ENCODE measurements at places on chromosomes 1 and 21. TPM values are rescaled to one million over a fixed set of nuclear protein-coding genes. Genes with fewer than 3 reads are reported as not detected.

The CYP4A22 gene
- 1.8 TPM for total RNA-seq

The SLC26A9 gene
- total RNA-seq: 22.1 TPM

The TNFRSF18 gene
- total RNA-seq: 3.4 TPM

The FOXE3 gene
- not detected for total RNA-seq

The USP48 gene
- total RNA-seq: 56.6 TPM

The OPRD1 gene
- not detected for total RNA-seq

The DNASE2B gene
- 4.3 TPM for total RNA-seq

DNA sequence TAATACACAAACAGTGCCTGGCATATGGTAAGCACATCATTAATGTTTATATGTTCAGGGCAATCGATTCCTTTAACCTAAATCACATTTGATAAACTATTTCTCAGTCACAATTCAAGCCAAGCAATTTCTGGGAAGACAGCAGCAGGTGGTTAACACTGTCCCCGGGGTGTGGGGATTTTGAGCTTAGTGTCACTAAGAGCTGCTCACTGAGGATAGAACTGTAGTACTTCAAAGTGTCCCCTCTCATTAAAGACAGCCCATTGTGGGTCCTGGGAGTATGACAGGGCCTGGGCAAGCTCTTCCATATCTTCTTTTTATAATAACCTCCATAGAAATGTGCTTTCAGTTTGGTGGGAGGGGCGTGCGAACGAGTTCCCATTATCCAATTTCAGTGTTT lies 8.4 kb upstream of the GALNT2 start:
- DNase-seq: no peak
- no peaks in the 10 kb centered on the region for H3K4me1 ChIP-seq
- no peak overlapping the region for H3K4me3 ChIP-seq
- H3K36me3 ChIP-seq: no peaks in the 10 kb centered on the region
- no peaks in the 10 kb centered on the region for H3K27me3 ChIP-seq
- no peak overlapping the region for H3K27ac ChIP-seq

DNA sequence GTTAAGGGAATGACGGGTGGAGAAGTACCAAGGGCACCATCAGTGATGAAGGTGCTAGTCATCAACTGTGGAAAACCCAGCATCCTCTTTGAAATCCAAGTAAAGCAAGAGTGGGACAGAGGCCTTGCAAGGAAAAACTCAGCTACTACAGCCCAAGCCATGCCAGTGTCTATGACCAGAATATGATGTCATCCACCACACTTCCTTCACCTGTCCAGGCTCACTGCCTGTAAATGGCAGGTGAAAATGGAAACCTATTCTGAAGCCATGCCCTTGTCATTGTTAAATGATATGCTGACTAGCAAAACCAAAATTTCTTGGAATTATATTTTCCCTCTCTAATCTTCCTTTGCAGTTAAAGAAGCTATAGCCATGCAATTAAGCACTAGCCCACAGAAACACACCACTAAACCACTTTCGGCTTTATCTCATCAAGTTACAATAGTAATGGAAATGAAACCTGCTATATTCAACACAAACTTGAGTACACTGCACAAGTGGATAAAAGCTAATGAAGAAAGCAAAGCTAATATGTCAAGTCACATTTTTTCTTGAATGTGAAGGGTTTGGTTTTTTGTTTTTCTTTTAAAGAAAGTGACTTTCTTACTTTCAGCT lies 96.3 kb upstream of the RALGPS2 start:
- no peaks in the 10 kb centered on the region for H3K27me3 ChIP-seq
- no peak overlapping the region for H3K27ac ChIP-seq
- no peaks in the 10 kb centered on the region for H3K4me1 ChIP-seq
- DNase-seq: no peak
- no peaks in the 10 kb centered on the region for H3K36me3 ChIP-seq

DNA sequence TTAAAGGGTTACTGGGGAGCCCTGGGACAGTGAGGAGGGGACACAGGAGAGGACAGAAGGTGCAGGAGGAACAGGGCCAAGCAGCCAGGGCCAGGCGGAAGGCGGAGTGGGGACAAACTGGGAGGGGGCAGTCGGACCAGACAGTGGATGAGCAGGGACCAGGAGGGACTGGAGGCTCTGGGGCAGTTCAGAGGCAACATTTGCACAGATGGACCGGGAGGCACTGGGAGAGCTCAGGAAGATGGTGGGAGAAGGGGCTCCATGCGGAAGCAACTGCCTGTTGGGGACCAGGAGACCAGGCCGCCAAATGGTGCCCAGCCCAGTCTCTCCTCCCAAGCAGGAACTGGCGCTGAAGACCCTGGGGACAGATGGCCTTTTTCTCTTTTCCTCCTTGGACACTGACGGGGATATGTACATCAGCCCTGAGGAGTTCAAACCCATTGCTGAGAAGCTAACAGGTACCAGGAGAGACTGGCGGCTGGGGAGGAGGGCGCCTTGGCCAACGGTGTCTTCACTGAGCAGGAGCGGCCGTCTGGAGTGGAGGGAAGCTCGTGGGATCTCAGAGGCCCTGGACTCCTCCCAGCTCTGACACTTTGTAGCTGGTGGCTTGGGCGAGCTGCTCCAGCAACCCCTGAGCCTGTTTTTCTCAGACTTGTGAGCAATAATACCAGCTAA lies 847 bp downstream of the SELENON start:
- peaks cover 9% of the 10 kb centered on the region for H3K36me3 ChIP-seq
- no peaks in the 10 kb centered on the region for H3K27me3 ChIP-seq
- H3K27ac ChIP-seq: peak overlapping the region; percentile 68
- peak overlapping the region; percentile 67 for H3K4me3 ChIP-seq

DNA sequence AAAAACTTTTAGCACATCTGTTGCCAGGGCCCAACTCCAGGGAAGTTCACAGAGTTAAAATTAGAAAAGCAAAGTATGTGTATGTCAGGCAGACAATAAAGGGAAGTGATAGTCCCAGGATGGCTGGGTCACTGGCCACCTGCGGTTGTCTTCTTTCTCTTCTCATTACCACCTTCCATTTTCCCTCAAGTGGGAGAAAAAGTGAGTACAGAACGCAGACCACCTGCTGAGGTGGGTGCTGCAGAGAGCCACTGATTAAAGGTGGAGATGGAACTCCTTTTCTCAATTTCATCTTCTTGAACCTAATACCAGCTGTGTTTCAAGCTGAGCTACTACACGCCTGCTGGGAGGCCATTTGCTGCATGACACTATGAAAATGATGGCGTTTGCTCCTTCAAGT lies 88.8 kb upstream of the PDE4B start:
- no peak overlapping the region for H3K4me3 ChIP-seq
- H3K36me3 ChIP-seq: no peaks in the 10 kb centered on the region
- no peak overlapping the region for H3K27ac ChIP-seq
- no peaks in the 10 kb centered on the region for H3K27me3 ChIP-seq
- no peaks in the 10 kb centered on the region for H3K4me1 ChIP-seq

GRCh38 chr1:18800258-18800657 lies 59.2 kb downstream of the TAS1R2 start:
- DNase-seq: no peak
- H3K27me3 ChIP-seq: no peaks in the 10 kb centered on the region
- no peak overlapping the region for H3K4me3 ChIP-seq
- no peaks in the 10 kb centered on the region for H3K36me3 ChIP-seq
- H3K27ac ChIP-seq: no peak overlapping the region

GRCh38 chr1:49208712-49209111 lies 432.0 kb upstream of the BEND5 start:
- H3K27ac ChIP-seq: no peak overlapping the region
- no peak for DNase-seq
- H3K27me3 ChIP-seq: no peaks in the 10 kb centered on the region
- H3K4me1 ChIP-seq: no peaks in the 10 kb centered on the region

DNA sequence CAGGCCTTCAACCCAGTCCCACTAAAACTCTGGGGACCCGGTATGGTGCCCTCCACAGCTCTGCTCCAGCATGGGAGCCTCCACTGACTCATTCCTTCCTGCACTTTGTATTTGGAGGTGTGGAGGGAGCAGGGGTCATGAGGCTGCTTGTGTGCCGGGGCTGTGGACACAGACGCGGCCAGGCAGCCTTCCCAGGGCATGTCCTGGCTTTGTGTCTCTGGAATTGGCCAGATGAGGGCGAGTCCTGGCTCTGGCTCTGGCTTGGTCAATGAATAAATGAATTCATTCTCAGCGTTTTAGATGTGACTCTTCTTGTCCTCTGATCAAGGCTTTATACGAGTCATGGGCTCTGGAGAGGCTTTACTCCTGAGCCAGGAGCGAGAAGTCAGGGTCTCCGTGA lies 19.1 kb downstream of the AJAP1 start:
- H3K4me3 ChIP-seq: no peak overlapping the region
- DNase-seq: no peak
- no peaks in the 10 kb centered on the region for H3K27me3 ChIP-seq
- no peaks in the 10 kb centered on the region for H3K36me3 ChIP-seq

GRCh38 chr1:121516234-121516967 lies 331.6 kb downstream of the SRGAP2C start:
- no peak for DNase-seq
- H3K36me3 ChIP-seq: no peaks in the 10 kb centered on the region
- H3K27me3 ChIP-seq: no peaks in the 10 kb centered on the region
- H3K4me3 ChIP-seq: no peak overlapping the region
- peaks cover 6% of the 10 kb centered on the region for H3K4me1 ChIP-seq

Measured in upper lobe of left lung (tissue), 6 donors.